CD4-positive, alpha-beta T cell treated with Interleukin-6 at 100 ng/mL for 8 hours (primary cell): ENCODE measurements at places on chromosomes 13 and 19.

GRCh38 chr19:50422397-50423278, 3.9 kb downstream of the SPIB start:
- no peak for DNase-seq

- no peak for DNase-seq
Observed at GRCh38 chr19:4415352-4415751, 12.9 kb downstream of the CHAF1A start.

DNA sequence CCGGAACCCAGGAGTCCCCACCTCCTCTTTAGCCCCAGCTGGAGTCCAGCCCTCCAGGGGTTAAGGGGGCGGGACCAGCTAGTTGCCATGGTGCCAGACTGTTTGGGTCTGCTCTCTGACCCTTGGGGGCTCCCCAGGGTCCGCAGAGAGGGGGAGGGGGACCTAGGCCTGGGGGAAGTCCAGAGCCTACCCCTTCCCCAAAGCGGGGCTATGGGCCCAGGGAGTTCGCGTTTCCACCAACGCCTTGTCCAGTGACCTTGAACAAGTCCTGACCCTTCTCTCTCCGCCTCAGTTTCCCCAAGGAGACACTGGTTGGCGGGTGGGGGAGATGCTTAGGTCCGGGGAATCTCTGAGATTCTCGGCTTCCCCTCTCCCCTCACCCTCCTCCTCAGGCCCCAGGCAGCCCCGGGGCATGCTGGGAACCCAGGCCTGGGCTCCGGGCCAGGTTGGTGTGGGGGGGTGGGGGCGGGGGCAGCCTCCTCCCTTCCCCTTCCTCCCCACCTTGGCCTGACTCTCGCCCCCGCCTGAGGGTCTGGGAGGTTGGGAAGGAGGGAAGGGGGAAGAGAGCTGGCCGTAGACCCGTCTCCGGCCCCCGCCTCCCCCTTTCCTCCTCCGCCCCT, 2.6 kb upstream of the SPACA6 start:
- peak; percentile 66 for DNase-seq

DNA sequence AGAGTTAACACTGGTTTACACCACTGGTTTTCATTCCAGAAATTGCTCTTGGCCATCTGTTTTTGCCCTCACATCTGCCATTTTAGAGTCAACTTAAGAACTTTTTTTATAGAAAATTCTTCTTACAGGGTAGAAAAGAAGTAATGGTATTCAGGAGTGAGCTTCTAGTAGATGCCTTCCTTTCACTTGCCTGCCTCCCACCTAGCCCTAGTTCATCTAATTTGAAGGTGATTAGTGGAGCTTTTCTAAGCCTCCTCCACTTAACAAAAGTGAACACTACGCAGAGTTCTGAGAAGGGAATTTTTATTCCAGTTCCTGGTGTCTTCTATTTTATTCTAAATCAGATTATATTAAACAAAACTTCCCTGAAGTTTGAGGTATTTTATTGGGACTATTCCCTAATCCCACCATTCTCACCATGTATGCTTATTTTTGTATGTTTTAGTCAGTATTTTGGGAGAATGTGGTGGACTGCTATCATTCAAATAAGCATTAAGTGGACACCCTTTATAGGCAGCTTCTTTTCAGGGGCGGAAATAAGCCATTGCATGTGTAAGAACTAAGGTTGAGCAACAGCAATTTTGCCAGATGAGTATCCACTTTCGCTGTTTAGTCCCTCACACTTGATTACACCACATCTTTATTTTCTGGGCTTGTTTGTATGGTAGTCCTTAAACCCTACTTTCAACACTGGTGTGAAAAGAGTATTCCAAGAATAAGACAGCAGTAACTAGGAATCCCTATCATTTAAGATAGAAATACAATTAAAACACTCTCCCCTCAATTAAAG, 156.9 kb downstream of the ENOX1 start:
- DNase-seq, result no peak

DNA sequence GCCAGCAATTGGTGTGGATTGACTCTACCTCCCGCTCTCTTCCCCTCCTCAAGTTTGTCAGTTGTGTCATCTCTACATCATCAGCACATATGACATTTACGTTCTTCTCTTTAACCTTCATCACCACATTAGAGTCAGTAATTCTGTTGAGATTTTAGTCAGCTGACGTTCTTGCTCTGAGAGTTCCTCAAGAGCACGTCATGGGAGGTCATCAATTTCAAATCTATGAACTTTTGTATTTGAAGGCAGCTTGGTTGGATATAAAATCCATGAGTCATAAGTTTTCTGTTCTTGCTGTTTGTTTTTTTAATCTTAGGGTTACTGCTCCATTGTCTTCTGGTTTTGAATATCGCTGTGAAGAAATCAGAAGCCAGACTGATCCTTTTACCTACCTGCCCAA, 21.8 kb upstream of the ARGLU1 start:
- DNase-seq, result no peak

- DNase-seq, result no peak
Observed at GRCh38 chr13:44734201-44734707, 158.1 kb upstream of the TSC22D1 start.

GRCh38 chr13:37886879-37887278, 17.3 kb upstream of the TRPC4 start:
- DNase-seq, result no peak

- DNase-seq, result no peak
Observed at GRCh38 chr13:81302125-81302524, 961.2 kb upstream of the SPRY2 start.

GRCh38 chr19:56980906-56981305, 138.9 kb upstream of the USP29 start:
- DNase-seq, result no peak
